Testis (tissue), 5 donors: ENCODE measurements at places on chromosomes 7 and 10. TPM values are rescaled to one million over a fixed set of nuclear protein-coding genes. Genes with fewer than 3 reads are reported as not detected.

GPR22 gene
- not detected for total RNA-seq

NUTM2B gene
- total RNA-seq, result 11.0 TPM

CTTNBP2 gene
- 4.3 TPM for total RNA-seq

ITPRID1 gene
- 2.3 TPM for total RNA-seq

GPR141 gene
- 3.5 TPM for total RNA-seq

FBXO24 gene
- 74.5 TPM for total RNA-seq

CHRM2 gene
- total RNA-seq, result 0.31 TPM

DENND10 gene
- 27.3 TPM for total RNA-seq

LEP gene
- 0.55 TPM for total RNA-seq

GRCh38 chr10:84534168-84534567 lies 205.8 kb downstream of the CCSER2 start:
- no peak overlapping the region for H3K27ac ChIP-seq
- no peak overlapping the region for H3K4me3 ChIP-seq
- H3K36me3 ChIP-seq, result no peaks in the 10 kb centered on the region
- DNase-seq, result no peak

- no peak for DNase-seq
- no peak overlapping the region for H3K27ac ChIP-seq
- no peaks in the 10 kb centered on the region for H3K36me3 ChIP-seq
- H3K27me3 ChIP-seq, result no peaks in the 10 kb centered on the region
- no peaks in the 10 kb centered on the region for H3K4me1 ChIP-seq
- no peak overlapping the region for H3K4me3 ChIP-seq
These were observed 45.5 kb upstream of the ZNF722 start for GRCh38 chr7:63953181-63953580.

DNA sequence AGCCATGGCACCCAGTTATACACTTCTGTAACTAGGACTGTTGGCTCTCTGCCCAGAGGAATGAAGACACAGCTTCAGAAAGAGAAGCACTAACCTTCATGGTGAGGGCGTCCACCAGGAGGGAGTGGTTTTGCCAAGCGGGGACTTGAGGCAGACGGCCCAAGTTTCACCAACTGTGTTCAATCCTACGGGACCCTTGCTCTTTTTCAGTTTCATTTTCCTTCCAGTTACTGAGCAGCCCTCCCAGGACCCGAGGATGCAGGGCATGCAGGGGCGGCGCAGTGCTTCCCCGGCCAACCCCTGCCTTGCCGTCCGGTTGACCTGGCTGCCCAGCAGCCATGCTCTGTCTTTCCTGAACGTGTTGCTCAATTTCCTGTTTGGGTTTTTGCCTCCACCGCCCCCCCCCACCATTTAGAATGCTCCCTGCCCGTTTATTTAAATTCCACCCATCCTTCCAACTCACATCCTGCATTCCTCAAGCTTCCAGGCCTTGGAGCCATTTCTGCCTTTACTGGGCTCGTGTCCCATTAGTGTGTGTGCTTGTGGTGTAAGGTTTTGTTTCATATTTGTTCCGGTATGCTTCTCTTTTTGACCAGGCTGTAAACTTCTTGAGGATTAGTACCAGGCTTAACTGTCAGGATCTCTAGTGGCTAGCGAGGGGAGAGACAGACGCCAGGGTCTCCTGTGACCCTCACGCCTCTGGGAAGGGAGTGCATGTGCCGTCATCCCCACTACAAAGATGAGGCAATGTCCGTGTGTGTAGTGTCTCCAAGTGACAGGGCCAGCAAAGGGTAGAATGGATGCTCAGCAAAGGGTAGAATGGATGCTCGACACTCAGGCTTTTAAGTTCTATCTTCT lies 31.6 kb downstream of the IL15RA start:
- peak; percentile 27 for DNase-seq
- no peaks in the 10 kb centered on the region for H3K27me3 ChIP-seq
- peaks cover 14% of the 10 kb centered on the region for H3K4me1 ChIP-seq
- H3K27ac ChIP-seq, result peak overlapping the region; percentile 80

DNA sequence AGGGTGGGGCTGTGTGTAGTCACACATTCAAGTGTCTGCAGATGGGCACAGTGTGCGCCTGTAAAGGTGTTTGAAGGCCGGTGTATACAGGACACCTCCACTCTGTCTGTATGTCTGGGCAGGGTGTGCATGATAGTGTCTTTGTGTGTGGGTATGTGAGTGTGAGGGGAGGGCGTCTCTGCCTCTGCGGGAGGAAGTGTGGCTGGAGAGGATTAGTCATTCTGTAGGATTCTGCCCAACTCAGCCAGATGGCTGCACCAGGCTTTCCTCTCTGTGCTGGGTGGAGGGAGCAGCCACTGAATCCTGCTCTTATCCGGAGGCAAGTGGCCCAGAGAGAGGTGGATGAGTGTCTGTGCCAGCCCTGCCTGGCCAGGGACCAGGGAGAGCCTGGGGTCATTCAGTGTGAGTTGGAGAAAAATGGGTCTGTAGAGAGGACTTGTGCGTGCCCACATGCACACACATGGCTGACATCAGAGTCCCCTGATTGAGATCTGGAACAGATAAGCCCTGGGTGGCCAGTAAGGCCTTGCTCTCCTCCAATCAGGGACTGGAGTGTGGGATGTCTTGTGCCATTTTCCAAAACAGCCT lies 1.7 kb downstream of the SFXN3 start:
- peak overlapping the region; percentile 93 for H3K27ac ChIP-seq
- peaks cover 11% of the 10 kb centered on the region for H3K4me1 ChIP-seq
- H3K36me3 ChIP-seq, result no peaks in the 10 kb centered on the region
- H3K4me3 ChIP-seq, result peak overlapping the region; percentile 72
- H3K27me3 ChIP-seq, result no peaks in the 10 kb centered on the region

DNA sequence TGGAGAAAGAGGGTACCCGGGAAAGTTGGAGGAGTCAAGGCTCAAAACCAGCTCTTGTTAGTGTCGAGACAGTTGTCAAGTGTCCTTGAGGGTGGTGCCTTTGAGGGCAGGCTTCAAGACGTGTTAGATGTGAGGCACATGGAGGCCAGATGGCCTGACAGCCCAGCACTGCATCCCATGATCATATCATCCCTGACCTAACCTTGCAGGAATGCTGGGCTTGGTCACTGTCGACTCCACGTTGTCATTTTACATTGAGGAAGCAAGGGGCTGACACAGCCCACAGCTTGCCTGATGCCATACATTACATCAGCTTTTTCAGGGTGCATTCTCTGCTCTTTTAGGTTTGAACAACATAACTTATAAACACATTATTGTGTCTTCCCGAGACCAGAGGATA lies 114.1 kb downstream of the ABCA13 start:
- no peak overlapping the region for H3K27ac ChIP-seq
- H3K4me3 ChIP-seq, result no peak overlapping the region
- no peaks in the 10 kb centered on the region for H3K27me3 ChIP-seq
- DNase-seq, result no peak
- H3K36me3 ChIP-seq, result no peaks in the 10 kb centered on the region

GRCh38 chr10:76576276-76576962 lies 1061.2 kb downstream of the KCNMA1 start:
- H3K27me3 ChIP-seq, result no peaks in the 10 kb centered on the region
- no peak for DNase-seq
- H3K36me3 ChIP-seq, result no peaks in the 10 kb centered on the region
- no peaks in the 10 kb centered on the region for H3K4me1 ChIP-seq
- H3K27ac ChIP-seq, result no peak overlapping the region

- no peaks in the 10 kb centered on the region for H3K36me3 ChIP-seq
- no peaks in the 10 kb centered on the region for H3K27me3 ChIP-seq
- DNase-seq, result no peak
These were observed 208.4 kb upstream of the AGK start for GRCh38 chr7:141342621-141343408.

- no peaks in the 10 kb centered on the region for H3K27me3 ChIP-seq
- H3K27ac ChIP-seq, result peak overlapping the region; percentile 90
- peaks cover 7% of the 10 kb centered on the region for H3K4me1 ChIP-seq
- H3K4me3 ChIP-seq, result peak overlapping the region; percentile 81
These were observed 985 bp upstream of the ETV1 start for GRCh38 chr7:13990319-13990983.

DNA sequence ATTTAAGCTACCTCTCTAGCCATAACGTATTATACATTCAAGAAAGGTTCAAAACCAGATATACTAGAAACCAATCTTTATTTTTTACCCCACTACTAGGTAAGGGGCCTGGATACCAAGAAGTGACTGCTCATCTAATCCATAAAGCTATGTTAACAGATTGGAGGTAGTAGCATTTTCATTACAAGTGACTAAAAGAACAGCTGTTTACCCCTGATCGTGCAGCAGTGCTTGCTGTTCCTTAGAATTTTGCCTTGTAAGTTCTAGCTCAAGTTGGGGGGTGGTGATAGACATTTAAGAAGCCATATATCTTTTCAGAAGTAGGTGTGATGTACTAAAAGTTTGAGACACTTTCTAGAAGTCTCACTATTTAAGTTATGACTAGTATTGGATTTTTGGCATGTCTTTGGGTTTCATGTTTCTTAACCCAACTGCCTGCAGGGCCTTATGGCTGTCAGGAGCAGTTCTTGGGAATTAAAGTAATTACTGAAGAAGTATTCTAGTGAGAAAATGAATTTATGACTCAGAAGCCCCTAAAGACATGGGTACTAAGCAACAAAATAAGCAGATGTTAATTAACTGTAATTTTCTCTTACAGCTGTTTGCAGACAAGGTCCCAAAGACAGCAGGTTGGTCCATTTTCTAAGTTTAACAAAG lies 2.3 kb downstream of the PPIA start:
- no peak for DNase-seq
- no peak overlapping the region for H3K4me3 ChIP-seq
- H3K27me3 ChIP-seq, result no peaks in the 10 kb centered on the region
- peaks cover 12% of the 10 kb centered on the region for H3K4me1 ChIP-seq
- H3K36me3 ChIP-seq, result no peaks in the 10 kb centered on the region

GRCh38 chr10:36504758-36505157 lies 620.6 kb upstream of the ANKRD30A start:
- H3K27ac ChIP-seq, result no peak overlapping the region
- no peak for DNase-seq
- no peak overlapping the region for H3K4me3 ChIP-seq

DNA sequence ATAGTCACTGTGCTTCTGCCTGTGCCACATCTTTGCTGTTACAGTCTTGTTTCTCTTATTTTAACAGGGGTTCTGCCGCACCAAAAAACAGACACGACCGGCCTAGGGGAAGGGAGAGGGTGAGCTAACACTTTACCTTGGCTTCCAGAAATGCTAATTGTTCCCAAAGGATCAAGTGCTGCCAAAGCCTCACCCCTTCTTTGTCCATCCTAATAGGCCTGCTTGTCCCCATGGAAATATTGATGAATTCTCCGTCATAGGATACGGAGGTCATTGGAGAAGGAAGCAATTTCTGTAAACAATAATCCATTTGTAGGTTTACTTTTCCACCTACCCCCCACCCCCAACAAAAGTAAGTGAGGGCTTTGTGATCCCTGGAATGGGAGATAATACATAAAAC lies 567.3 kb downstream of the KCNMA1 start:
- H3K4me1 ChIP-seq, result no peaks in the 10 kb centered on the region
- no peak overlapping the region for H3K4me3 ChIP-seq
- H3K27me3 ChIP-seq, result no peaks in the 10 kb centered on the region
- no peak for DNase-seq
- H3K27ac ChIP-seq, result no peak overlapping the region

DNA sequence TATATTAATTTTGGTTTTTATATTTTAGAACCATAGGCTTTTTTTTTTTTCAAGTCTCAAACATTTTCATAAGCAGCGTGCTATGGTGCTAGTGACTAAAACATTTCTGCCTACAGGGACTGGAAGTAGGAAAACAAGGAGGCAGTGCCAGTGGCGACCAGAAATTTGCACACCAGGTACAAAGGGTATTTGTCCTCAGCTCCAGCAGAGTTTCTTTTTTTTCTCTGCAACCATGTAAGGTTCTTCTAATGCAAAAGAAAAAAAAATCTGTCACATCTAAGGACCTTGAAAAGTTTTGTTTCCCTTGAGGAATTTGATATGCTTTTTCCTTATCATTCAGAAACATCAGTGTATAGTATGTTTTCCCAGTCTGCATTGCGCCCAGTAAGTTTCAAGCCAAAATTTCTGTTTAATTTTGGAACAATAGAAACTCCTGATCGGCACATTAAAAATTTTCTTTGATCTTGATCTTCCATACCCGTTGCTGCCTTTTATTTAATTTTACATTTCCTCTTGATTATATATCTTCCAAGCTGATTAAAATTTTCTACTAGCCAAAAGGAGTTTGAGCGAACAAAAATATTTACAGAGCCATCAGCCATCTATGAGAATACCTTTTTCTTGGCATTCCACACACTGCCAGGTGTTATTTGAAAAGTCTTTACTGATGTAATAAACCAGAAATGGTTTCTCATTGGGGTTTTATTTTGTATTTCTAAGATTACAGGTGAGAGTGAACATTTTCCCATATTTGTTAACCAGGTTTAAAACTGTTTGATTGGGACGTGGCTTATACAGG lies 956 bp upstream of the KLHDC10 start:
- peak overlapping the region; percentile 73 for H3K27ac ChIP-seq
- peak overlapping the region; percentile 86 for H3K4me3 ChIP-seq
- peaks cover 29% of the 10 kb centered on the region for H3K4me1 ChIP-seq

GRCh38 chr7:155282671-155283070 lies 15.0 kb upstream of the INSIG1 start:
- H3K4me3 ChIP-seq, result no peak overlapping the region
- DNase-seq, result no peak
- H3K27ac ChIP-seq, result no peak overlapping the region
- no peaks in the 10 kb centered on the region for H3K4me1 ChIP-seq
- H3K36me3 ChIP-seq, result no peaks in the 10 kb centered on the region

GRCh38 chr10:68997211-68997610 lies 8.6 kb downstream of the KIFBP start:
- peaks cover 16% of the 10 kb centered on the region for H3K4me1 ChIP-seq
- H3K27ac ChIP-seq, result no peak overlapping the region
- H3K36me3 ChIP-seq, result no peaks in the 10 kb centered on the region
- no peak overlapping the region for H3K4me3 ChIP-seq
- no peak for DNase-seq

DNA sequence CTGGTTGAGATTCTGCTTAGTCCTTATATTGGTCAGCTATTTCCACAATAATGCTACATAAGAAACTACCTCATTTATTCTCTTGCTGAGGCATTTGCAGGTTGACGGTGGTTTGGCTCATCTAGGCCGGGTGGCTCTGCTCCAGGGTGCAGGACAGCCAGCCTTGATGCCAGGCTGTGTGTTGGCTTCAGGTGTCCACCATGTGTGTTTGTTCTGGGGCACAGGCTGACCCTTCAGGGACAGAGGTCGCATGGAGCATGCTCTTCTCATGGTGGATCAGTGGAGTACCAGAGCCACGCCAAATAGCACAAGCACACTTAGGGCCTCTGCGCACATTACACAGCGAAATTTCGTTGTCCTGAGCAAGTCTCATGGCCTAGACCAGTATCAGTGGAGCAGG lies 249.9 kb downstream of the LRMDA start:
- no peak for DNase-seq
- H3K4me3 ChIP-seq, result no peak overlapping the region
- H3K36me3 ChIP-seq, result no peaks in the 10 kb centered on the region
- H3K27me3 ChIP-seq, result no peaks in the 10 kb centered on the region
